ENCODE measurements at places on chromosomes 6 and 20.

DNA sequence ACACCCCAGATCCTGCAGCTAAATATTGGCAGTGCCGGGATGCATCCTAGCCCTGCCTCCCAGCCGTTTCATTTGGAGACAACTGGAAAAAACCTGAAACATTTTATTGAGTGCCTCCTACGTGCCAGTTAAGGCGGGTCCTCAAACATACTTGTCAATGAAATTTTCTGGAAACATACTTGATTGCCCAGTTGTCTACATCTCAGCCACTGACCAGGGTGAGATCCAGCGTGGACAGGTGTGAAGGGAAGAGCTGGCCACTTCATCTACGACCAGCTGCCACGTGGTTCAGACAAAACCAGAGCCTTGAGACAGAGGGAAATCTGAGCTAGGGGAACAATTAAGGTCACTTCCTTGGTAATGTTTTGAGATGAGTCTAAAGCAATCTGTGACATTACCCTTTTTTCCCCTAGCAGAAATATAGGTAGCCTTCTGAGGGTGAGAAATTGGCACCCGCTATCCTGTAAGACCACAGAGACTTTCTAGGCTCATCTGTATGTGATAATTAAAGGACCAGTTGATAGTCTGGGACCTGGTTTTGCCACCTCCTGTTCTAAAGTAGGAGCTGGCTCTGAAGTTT, 116.3 kb upstream of the MTHFD1L start:
- peak; percentile 15 for DNase-seq

DNA sequence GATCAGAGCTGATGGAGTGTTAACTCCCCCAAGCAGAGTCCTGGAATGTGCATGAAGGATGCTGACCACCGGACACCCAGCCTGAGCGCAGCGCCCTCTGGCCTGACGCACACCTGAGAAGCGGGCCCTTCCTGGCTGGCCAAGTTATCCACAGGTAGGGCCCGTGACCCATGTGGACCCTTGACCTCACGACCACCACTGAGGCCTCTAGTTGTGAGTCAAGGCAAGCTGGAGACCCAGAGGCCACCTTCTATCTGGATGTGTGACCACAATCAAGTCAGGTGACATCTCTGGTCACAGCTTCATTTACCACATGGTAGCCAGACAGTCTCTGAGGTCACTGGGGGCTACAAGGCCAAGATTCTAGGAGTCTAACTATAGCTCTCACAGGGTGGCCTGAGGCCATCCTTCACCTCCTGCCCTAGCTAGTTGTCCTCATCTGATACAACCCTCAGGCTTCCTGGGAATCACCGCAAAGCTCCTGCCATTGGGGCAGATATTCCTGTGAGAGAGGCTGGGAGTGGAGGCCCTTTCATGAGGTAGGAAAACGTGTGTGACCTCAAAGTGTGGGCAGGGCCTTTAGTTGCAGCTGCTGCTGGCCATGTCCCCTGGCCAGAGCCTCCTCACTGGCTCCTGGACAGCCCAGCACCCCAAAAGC, 53.1 kb downstream of the DSTN start:
- DNase-seq, result no peak

GRCh38 chr6:108677894-108678293, 117.2 kb downstream of the FOXO3 start:
- no peak for DNase-seq

GRCh38 chr6:147676495-147677199, 168.2 kb downstream of the SAMD5 start:
- DNase-seq, result no peak
